ENCODE measurements at places on chromosomes 5 and 9. TPM values are rescaled to one million over a fixed set of nuclear protein-coding genes. Genes with fewer than 3 reads are reported as not detected.

Gene PPP6C
- total RNA-seq: 16.2 TPM

Gene SPATA6L
- under 0.01 TPM for total RNA-seq

Gene FBXO10
- total RNA-seq: 5.7 TPM

Gene ERGIC1
- 168 TPM for total RNA-seq
